ENCODE measurements at places on chromosomes 3 and 15.

- no peak for DNase-seq
Observed at GRCh38 chr3:53646723-53647122, 152.3 kb downstream of the CACNA1D start.

- no peak for DNase-seq
Observed at GRCh38 chr3:175879417-175879816, 1020.3 kb downstream of the NAALADL2 start.

DNA sequence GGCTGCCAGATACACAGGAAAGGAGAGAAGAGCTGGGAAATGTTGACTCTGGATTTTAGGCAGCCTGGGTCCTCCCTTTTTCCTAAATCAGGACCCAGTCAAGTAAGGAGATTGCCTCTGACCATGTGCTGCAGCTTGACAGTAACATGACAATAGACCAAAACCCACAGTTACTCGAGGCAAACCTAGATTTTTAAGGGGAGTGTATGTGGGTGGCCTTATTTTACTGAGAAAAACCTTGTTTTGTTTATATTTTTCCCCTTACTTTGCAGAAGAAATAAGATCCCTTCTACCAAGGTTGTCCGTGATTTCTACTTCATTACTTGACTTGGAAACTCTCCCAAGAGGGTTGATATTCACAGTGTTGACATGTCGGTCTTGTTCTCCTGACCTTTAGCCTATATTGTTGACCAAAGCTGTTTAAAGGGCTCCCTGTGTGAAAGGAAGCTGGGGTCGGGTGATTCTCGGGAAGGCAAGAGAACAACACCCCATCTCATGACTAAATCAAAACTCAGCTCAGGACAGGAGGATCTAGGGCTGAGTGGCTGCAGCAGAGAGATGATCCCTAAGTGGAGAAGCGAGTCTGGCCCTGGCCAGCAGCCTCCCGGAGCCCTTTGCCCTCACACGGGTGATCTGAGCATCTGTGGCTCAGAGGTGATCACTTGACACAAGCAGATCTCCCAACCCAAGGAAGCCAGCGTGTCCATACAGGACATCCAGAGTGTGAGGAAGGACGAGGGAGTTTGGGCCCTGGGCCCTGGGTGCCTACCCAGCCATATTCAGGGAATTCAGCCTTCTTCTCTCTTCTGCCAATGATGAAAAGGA is 31.0 kb upstream of the SLCO2A1 start:
- no peak for DNase-seq

- no peak for DNase-seq
Observed at GRCh38 chr3:7518456-7518855, 657.5 kb downstream of the GRM7 start.

GRCh38 chr15:34673241-34673640 is 81.6 kb downstream of the GJD2 start:
- DNase-seq, result no peak

GRCh38 chr3:188567478-188568195 is 413.7 kb downstream of the LPP start:
- DNase-seq, result no peak

DNA sequence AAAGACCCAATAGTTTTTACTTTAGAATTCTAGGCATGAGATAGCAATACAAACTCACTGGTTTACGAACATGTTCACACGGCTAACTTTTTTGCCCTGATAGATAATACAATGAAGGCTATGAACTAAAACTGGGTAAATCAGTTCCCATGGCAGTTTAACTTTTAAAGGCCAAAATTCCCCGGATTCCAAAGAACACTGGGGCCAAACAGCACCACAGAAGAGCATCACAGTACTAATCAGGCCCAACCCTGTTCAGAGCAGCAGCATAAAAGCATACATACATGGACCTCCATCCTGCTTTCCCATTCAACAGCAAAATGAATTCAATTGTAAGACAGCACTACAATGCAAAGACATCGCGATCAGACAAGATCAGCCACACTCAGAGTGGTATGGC is 540.3 kb upstream of the CCDC54 start:
- DNase-seq, result no peak

- DNase-seq, result no peak
Observed at GRCh38 chr3:195386739-195387138, 56.1 kb downstream of the ACAP2 start.

GRCh38 chr3:196645096-196645495 is 5.6 kb downstream of the NRROS start:
- no peak for DNase-seq

GRCh38 chr3:15310491-15311370 is 21.7 kb downstream of the SH3BP5 start:
- no peak for DNase-seq

DNA sequence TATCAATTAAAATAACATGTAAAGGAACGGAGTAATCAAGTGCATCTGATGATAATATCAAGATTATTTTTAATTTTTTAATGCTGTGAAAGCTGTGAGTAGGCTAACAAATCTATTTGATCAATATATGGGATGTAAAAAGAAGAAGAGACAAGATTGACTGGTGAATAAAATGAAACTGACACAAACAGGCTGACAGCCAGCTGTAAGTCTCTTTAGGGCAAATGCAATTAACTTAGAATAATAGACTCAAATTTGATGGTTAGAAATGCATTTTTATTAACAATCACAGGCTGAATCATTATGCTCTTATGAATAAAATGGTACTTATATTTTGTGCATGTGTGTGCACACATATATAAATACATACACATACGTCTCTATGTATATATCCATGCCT is 68.0 kb downstream of the MDFIC2 start:
- DNase-seq, result no peak

GRCh38 chr15:70429056-70429722 is 331.5 kb upstream of the TLE3 start:
- no peak for DNase-seq

DNA sequence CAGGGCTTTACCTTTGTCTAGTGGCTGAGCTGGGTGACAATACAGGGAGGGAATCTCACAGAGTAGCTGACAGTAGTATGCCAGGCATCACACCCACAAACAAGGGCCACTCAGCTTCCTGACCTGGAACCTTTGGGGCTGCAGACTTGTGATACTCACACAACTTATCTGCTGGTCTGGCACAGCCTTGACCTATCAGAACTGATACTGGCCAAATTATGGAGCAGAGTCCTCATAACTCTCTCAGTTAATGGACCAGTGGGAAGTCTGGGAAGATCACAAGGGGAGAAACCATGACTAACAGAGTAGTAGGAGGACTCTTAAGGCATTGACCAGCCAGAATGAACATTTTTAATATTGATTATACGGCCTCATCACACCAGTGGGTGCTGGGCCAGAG is 19.4 kb downstream of the MRPL46 start:
- no peak for DNase-seq

DNA sequence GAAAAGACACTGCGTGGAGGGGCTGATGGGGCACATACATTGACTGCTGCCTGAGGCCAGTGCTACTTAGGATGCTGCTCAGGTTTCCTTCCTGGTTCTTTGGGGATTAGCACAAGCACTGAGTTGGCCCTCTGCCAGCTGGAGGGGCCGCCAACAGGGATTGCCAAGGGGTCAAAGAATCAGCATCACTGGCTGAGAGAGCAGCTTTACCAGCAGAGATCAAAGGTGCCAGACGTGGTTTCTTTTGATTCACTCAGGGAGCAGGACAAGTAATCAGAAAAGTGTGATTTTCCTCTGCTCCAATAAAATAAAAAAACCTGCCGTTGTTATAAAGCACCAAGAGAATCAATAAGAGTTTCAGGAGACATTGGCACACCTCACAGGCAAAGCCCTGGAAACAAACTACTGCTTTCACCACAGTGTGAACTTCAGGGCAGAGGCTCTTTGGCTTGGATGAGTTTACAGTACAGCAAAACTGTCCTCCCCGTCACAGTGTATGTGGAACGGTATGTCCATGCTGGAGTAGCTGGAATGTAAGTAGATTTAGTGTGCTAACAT is 45.8 kb upstream of the FSIP1 start:
- no peak for DNase-seq

DNA sequence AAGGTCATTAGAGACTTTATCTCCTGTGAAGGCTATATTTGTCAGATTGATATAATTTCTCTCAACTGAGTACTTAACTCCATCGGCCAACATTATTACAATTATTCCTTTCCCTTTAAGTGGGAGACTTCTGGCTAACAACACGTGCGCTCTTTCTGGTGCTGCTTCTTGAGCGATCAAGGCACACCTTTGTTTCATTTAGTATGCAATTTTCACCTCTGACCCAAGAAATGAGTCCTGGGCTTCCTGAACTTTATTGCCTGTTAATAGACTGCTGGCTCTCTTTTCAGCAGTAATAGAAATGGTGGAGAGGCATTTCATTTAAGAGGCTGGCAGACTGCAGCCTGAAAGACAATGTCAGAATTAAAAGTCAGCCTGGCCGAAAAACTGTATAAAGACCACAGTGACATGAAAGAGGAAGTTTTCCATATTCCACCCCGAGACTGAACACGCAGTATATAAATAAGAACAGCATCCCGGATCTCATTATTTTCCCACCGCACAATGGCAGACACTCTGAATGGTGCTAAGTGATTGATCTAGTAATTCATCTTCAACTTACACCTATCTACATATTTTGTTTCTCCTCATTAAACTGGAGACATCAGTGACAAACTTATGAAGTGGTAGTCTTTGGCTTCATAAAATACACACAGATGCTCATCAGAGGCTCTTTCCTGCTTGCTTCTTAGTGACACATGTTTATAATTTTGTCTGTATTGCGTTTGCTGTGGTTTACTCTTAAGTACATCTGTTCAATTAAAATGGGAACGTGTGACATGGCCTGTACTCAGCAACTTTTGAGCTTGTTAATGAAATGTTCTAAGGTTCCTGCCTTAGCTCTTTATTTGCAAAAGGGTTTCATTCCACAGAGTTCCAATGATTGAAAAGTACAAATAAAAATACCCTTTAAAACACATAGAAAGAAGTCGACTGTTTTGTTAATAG is 299.9 kb downstream of the MECOM start:
- no peak for DNase-seq

DNA sequence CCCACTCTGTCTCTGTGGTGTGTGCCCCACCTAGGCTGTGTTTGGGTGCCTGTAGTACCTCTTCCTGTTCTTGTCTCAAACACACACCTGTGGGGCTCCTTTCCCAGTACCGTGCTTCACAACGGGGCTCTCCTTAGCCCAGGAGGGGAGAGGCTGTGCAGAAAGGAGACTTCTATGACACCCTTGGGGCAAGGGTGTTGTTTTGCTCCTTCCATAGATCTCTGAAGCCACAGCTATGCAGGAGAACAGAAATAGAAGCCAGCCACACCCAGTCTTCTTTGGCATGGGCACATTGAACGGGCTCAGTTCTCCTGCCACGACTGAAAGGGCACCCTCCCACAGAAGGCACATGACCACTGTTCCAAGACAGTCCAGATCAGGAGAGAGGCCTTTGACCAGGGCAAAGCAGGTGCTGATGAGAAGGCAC is 74.3 kb downstream of the LIPC start:
- no peak for DNase-seq

- no peak for DNase-seq
Observed at GRCh38 chr3:16304061-16305010, 39.3 kb downstream of the OXNAD1 start.

DNA sequence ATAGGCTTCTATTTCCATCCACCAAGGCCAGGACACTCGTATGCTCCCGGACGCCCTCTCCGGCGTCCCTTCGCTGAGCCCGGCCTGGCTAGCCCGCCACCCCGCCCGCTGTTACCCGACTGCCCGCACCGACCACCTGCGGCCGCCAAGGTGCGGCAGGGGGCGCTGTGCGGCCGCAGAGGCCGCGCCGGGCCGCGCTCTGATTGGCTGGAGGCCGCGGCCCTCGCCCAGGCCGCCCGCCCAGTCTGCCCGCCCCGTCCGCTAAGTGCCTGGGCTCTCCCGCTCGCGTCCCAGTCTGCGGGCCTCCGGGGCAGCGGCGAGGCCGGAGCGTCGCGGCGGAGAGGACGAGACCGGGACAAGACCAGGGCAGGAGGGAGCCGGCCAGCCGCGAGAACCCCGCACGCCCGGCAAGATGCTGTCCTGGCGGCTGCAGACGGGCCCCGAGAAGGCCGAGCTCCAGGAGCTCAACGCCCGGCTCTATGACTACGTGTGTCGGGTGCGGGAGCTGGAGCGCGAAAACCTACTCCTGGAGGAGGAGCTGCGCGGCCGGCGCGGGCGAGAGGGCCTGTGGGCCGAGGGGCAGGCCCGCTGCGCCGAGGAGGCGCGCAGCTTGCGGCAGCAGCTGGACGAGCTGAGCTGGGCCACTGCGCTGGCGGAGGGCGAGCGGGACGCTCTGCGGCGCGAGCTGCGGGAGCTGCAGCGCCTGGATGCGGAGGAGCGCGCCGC is at the start of gene SYNM:
Gene SYNM (plus strand): TSS at position 293 of the 726 bp plus-strand sequence. CDS start 120 bp downstream, at position 413.
- DNase-seq, result no peak

- no peak for DNase-seq
Observed at GRCh38 chr3:4562595-4562994, 69.4 kb downstream of the ITPR1 start.

GRCh38 chr3:101689286-101689685 is 2.8 kb upstream of the RPL24 start:
- DNase-seq, result no peak

- DNase-seq, result no peak
Observed at GRCh38 chr15:27461181-27461580, 490.2 kb downstream of the GABRG3 start.

- no peak for DNase-seq
Observed at GRCh38 chr3:62676689-62677271, 198.4 kb downstream of the CADPS start.

DNA sequence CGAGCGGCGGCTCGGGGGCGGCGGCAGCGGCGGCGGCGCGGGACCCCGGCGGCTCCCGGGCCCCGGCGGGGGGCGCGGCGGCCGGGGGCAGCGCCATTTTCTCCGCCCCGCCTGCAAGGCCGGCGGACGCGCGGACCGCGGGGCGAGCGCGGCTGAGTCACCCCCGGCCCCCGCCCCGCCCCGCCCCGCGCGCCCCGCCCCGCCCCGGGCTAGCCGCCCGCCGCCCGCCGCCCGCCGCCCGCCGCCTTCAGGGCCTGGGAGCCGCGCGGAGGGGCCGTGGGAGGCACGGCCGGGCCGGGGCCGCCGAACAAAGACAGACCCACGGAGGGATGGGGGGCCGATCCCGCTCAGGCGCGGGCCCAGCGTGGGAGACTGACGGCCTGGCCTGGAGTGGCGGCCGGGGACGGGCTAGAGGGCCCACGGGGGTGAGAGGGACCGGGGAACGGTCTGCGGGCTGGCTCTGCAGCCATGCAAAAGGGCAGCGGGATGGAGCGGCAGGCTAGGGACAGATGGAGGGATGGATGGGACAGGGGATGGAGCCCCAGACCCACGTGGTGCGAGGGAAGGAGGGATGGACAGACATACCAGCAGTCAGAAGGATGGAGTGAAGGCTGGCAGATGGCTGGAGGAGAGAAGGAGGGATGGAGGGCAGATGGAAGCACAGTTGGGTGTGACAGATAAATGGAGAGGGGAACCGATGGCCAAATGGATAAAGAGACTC is at the start of gene EIF4E3:
Gene EIF4E3 (minus strand): TSS at position 132 of the 721 bp plus-strand sequence. CDS start 35 bp downstream, at position 97.
- no peak for DNase-seq

- no peak for DNase-seq
Observed at GRCh38 chr3:147652651-147653366, 243.6 kb downstream of the ZIC1 start.

- DNase-seq, result no peak
Observed at GRCh38 chr15:66405007-66405406, 18.3 kb downstream of the MAP2K1 start.
